ENCODE measurements at places on chromosomes 13 and 19.

- DNase-seq, result peak; percentile 26
Observed at GRCh38 chr19:2455851-2456570, 748 bp downstream of the LMNB2 start.

- DNase-seq, result no peak
Observed at GRCh38 chr13:39836038-39836437, 180.6 kb downstream of the COG6 start.

DNA sequence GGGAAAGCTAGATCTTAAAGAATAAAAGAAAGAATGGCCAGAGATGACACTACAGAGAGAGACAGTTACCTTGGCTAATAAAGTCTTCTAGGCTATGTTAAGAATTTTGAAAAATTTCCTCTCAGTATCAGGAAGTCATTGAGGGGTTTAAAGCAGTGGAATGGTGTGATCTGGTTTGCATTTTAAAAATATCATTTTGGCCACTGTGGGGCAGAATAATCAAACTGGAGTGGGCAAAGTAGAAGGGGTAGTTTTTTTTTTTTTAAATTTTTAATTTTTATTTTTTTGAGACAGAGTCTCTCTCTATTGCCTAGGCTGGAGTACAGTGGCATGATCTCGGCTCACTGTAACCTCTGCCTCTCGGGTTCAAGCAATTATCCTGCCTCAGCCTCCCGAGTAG lies 4.4 kb upstream of the CNMD start:
- DNase-seq, result no peak

DNA sequence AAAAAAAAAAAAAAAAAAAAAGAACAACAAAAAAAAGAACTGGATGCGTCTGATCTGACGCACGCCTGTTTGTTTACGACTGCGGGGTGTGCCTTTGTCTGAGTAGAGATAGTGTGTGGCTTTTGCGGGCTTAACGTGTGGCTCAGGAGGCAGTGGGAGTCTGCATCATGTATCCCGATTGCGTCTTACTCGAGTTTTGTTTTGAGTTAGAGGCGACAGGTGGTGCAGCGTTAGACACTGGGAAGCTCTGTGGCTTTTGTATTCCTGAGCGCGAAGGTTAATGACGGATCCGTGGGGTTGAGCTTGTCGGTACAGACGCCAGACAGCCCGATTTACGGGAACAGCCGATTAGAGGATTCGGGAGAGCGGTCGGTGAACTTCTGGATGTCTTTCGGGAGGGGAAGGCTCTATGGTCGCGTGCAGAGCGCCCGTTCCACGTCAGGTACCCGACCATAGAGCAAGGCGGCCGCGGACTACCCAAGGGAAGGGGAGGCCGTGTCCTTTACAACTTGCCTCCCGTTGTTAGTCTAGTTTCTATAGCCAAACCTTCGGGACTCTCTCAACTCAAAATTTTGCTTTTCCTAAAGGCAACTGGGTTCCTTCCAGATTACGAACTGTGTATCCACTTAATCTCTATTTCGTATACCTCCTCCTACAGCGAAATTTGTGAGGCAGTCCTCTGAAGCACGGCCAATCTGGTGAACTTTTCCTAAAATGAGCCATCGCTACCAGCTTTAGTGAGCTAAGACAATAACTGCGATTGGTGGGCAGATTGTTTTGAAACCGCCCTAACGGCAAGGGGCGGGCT lies 926 bp upstream of the HNRNPUL1 start:
- peak; percentile 66 for DNase-seq

DNA sequence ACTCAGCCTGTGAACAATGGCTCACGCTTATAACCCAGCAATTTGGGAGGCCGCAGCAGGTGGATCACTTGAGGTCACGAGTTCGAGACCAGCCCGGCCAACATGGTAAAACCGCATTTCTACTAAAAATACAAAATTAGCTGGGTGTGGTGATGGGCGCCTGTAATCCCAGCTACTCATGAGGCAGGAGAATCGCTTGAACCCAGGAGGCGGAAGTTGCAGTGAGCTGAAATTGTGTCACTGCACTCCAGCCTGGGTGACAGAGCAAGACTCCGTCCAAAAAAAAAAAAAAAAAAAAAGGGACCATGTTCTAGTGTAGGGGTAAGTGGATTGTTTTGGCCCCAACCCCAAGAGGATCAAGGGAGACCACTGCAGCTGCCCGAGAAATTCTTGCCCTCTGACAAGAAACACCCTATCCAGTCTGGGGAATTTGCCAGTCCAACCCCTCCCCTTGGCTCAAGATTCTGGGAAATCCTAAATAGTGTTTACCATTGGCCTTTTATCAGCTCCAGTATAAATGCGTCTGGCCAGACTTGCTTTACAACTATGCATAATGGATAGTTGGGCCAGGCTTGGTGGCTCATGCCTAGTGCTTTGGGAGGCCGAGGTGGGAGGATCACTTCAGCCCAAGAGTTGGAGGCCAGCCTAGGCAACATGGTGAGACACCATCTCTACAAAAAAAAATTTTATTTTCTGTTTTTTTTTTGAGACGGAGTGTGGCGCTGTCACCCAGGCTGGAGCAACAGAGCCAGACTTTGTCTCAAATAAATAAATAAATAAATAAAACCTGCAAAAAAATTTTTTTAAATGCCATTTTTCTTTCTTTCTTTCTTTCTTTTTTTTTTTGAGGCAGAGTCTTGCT lies 5.1 kb upstream of the DHDH start:
- no peak for DNase-seq

GRCh38 chr13:26759249-26759906 lies 1.2 kb downstream of the GPR12 start:
- no peak for DNase-seq

- no peak for DNase-seq
Observed at GRCh38 chr19:52659013-52659412, 20.9 kb upstream of the ZNF83 start.

DNA sequence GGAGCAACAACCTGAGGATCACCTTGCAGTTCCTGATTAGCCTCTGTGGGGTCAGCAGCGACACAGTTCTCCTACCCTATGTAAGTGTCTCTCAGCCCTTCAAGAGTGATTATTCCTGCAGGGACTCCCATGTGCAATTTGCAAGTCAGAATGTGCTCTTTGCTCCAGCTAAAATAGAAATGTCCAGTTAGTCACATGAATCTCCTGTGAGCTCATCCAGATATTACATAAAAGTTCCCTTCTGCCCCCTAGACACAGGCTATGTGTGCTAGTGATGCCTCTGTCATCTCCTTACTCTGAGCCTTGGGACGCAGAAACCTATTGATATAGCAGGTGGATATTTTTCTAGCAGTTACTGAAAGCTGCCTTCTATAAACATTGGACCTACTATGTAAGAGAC lies 105.5 kb downstream of the ZAR1L start:
- no peak for DNase-seq

- no peak for DNase-seq
Observed at GRCh38 chr13:89982407-89983095, 1364.9 kb upstream of the MIR17HG start.

DNA sequence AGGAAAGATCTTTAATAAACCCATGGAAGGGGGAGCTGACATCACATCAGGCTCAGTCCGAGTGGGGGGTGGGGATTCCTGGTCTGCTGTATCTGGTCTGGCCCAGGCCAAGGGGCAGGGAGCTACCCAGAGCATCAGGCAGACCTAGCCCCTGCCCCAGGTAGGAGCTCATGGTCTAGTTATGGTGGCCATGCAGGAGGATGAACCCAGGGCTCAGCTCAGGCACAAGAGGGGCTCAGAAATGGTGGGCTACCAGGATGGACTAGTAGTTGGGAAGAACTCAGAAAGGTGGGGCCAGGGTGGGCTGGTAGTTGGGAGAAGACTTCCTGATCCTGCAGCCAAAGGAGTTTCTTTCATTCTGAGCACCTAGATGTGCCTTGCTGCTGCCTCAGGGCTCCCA lies 14.3 kb downstream of the VSTM2B start:
- no peak for DNase-seq

- peak; percentile 36 for DNase-seq
Observed at GRCh38 chr13:75326173-75327134, 155.5 kb downstream of the TBC1D4 start.

Measured in activated T-helper 1 cell treated with anti-CD3 and anti-CD28 coated beads, Interleukin-2, amount 50 U/mL, for 16 hours (primary cell).